ENCODE measurements at places on chromosomes 11 and 22. TPM values are rescaled to one million over a fixed set of nuclear protein-coding genes. Genes with fewer than 3 reads are reported as not detected.

The CYP2D6 gene
- not detected for polyA plus RNA-seq

The RASL10A gene
- 2.1 TPM for polyA plus RNA-seq

The ZP1 gene
- not detected for polyA plus RNA-seq

The AGBL2 gene
- not detected for polyA plus RNA-seq

The DDI1 gene
- polyA plus RNA-seq, result not detected

The CARD18 gene
- polyA plus RNA-seq, result not detected

The BAIAP2L2 gene
- polyA plus RNA-seq, result not detected

The KREMEN1 gene
- 0.69 TPM for polyA plus RNA-seq

The OR51I1 gene
- not detected for polyA plus RNA-seq

The MFNG gene
- 181 TPM for polyA plus RNA-seq

The MYRF gene
- polyA plus RNA-seq, result 0.19 TPM

The ARHGAP20 gene
- polyA plus RNA-seq, result not detected

The OR51B4 gene
- polyA plus RNA-seq, result not detected

The CCDC15 gene
- 0.28 TPM for polyA plus RNA-seq

The DCUN1D5 gene
- 19.5 TPM for polyA plus RNA-seq

The CRYBB3 gene
- not detected for polyA plus RNA-seq

The KRTAP5-2 gene
- polyA plus RNA-seq, result not detected

The CRYBA4 gene
- not detected for polyA plus RNA-seq

The IRAG1 gene
- polyA plus RNA-seq, result 3.0 TPM

The TPBGL gene
- polyA plus RNA-seq, result not detected

The ISX gene
- polyA plus RNA-seq, result not detected

The OR5AP2 gene
- not detected for polyA plus RNA-seq

The BDNF gene
- not detected for polyA plus RNA-seq

The CALCB gene
- polyA plus RNA-seq, result not detected

The FAM180B gene
- polyA plus RNA-seq, result 0.13 TPM

The MRGPRX4 gene
- polyA plus RNA-seq, result not detected

The VPREB3 gene
- 1.0 TPM for polyA plus RNA-seq

The TRIM77 gene
- not detected for polyA plus RNA-seq
